Bronchial epithelial cell (primary cell): ENCODE measurements at places on chromosomes 7 and 10. TPM values are rescaled to one million over a fixed set of nuclear protein-coding genes. Genes with fewer than 3 reads are reported as not detected.

STOX1 gene
- total RNA-seq, result under 0.01 TPM in 1 of 2 replicates, not detected in the other

GLI3 gene
- 1.3 and 2.4 TPM in 2 replicates for total RNA-seq

HABP2 gene
- not detected in 2 replicates for total RNA-seq

AKR1D1 gene
- under 0.01 TPM in 1 of 2 replicates, not detected in the other for total RNA-seq

OR2A5 gene
- total RNA-seq, result not detected in 2 replicates

PIK3AP1 gene
- 2.1 and 5.2 TPM in 2 replicates for total RNA-seq

JAZF1 gene
- 1.0 and 1.1 TPM in 2 replicates for total RNA-seq

SEM1 gene
- total RNA-seq, result 21.3 and 182 TPM in 2 replicates

GRCh38 chr10:18209241-18209640 lies 69.0 kb downstream of the CACNB2 start:
- DNase-seq, result no peak

- DNase-seq, result no peak
Measured at GRCh38 chr10:98138031-98138430, 3.6 kb downstream of the R3HCC1L start.

- no peak for DNase-seq
Measured at GRCh38 chr10:88896994-88897853, 17.2 kb downstream of the STAMBPL1 start.
